ENCODE measurements at places on chromosomes 7 and 10.

- no peak for DNase-seq
Measured at GRCh38 chr7:143025371-143025770, 1.6 kb downstream of the OR9A2 start.

DNA sequence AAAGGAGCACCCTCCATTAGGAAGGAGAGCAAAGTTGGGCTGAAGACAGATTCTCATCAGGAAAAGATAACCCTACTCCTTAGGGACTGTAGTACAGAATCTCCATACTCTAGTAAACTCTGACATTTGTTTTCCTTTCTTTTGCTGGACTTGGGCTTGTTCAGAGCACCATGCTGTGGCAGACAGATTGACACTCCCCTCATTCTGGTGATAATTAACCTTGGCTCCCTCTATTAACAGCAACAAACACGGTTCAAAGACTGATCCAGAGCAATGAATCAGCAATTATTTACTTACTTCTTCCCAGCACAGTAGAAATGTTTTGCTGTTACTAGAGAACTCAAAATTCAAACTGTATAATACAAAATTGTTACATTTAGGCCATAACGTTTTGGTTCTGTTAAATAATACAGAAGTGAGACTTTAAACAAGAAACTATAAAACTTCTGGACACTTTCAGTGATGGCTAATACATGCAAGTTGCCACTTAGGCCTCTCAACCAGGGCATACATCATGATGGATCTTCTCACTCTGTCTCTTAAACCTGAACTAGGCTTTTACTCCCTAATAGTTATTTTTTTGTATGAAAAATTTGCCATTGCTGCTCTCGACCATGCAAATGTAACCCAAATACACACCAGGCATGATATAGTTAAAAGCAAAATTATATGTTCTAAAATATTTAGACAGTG, 639.0 kb downstream of the IPMK start:
- no peak for DNase-seq

DNA sequence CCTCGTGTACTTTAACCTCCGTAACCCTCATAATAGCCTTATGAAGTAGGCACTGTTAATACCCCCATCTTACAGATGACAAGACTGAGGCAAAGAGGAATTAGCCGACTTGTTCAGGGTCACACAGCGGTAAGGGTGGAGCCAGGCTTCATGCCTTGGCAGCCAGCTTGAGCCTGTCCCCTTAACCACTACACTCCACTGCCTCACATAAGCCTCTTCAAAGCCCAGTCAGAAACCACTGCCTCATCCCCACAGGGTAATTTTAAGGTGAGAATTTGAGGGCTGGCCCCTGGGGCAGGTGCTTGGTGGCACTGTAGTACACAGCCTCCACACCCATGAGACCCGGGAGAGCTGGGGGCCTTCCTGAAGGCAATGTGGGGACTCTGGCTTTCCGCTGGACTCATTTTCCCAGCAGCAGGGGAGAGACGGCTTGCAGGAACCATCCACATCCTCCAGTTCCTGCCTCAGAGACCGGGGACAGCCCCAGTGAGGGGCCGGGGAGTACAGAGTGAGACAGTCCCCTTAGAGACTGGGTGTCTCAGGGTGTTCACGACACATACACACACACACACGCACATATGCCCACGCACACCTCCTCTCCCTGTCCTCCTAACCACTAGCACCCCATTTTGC, 7.6 kb upstream of the C10orf105 start:
- DNase-seq = peak; percentile 23

DNA sequence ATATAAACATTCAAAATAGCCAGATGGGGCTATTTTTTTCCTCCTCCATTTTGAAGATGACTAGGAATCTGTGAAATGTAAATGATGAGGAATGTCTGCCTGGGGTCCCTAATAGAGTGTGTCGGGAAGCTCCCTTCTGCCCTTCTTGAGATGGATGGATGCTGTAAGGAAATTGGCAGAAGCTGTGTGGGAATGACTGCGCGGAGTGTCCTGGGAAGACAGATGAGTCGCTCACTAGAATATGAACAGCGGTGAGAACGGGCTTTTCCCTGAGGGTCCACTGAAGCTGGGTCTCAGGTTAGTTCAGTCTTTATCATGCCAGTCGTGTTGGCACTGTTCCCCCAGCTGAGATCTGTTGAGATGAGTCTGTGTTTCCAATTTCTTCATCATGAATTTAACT, 75.1 kb upstream of the PLPP4 start:
- no peak for DNase-seq

GRCh38 chr10:87979847-87980246, 116.4 kb downstream of the PTEN start:
- no peak for DNase-seq

DNA sequence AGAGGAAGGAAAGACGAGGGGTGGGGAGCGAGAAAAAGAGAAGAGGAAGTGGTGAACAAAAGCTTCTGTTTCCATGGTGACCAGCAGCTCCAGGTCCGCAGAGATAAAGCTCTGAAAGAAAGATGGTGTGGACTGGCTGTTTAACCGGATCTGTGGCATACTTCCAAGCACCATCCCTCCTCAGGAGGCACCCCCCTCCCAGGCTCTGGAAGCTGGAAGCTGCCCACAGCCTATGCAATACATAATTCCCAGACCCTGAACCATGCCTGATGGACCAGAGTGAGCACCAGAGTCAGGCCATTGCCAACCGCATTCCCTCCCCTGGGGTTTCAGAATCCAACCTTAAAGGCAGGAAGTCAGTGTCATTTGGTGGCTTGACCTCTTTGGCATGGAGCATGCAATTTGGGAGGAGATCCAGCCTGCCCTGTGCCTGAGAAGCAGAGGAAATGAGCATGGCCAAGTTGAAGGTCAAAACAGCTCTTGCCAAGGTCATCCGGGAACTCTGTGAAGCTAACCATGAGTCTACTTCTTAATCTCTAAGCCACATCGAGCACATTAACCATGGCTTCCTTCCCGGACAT, 22.2 kb upstream of the CPXM2 start:
- no peak for DNase-seq

Measured in activated CD4-positive, CD25-positive, alpha-beta regulatory T cell treated with anti-CD3 and anti-CD28 coated beads, Interleukin-2, amount 50 U/mL, for 16 hours (primary cell).